ENCODE measurements at places on chromosomes 11 and 22.

DNA sequence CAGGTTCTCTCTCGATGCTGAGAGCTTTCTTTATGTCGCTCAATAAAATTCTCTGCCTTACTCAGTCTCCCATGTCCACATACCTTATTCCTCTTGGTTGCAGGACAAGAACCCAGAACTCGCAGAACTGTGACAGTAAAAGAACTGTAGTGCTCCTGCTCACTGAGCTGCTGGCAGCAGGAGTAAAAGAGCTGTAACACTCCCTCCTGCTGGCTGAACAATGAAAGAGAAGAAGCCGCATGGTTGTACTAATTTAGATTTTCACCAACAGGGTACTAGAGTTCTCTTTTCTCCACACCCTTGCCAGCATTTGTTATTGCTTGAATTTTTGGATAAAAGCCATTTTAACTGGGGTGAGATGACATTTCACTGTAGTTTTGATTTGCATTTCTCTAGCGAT is 433.2 kb downstream of the GUCY1A2 start:
- no peak for DNase-seq

- no peak for DNase-seq
These were observed 38.5 kb downstream of the TNRC6B start for GRCh38 chr22:40216041-40216756.

- no peak for DNase-seq
These were observed 140.9 kb upstream of the MTNR1B start for GRCh38 chr11:92828556-92828955.

DNA sequence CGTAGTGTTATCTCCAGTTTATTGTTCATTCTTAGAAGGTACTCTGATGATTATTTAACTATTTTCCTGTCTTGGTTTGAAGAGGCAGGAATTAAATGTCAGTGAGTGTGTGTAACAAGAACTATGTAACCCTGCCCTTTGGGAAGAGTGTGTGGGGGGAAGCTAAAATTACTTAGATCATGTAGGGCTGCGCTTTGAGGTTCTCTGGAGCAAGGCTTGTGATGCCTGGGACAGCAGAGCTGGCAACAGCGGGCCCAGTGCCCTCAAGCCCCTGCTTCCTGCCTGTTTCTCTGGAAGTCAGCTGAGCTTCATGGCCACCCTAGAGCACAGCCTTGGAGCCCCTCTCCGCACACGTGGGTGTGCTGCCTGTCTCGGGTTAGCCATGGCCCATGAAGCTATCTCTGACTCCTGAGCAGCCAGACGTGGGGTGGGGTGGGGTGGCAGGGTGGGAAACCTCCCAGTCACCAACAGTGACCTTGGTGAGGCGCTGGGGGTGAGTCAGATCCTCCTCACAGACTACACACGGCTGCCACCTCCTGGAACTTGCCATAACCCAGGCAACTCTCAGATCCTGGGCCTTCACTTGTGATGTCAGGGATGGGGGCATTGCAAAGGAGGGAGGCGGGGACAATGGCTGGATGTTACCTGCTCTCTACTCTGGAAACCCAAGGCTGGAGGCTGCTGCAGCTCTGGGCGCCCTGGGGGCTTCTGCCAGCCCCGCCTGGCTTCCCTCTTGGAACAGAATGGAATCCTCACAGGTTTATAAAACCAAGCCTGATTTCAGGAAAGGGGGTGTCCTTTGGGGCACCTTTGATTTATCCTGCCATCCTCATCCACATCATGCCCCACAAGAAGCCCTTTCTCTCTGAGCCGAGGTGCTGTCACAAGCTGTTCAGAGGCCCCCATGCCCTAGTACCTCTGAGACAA is 88.6 kb downstream of the SNX19 start:
- DNase-seq: peak; percentile 71

- DNase-seq: no peak
These were observed 3.1 kb downstream of the TMEM25 start for GRCh38 chr11:118533769-118534729.
